Stimulated activated CD4-positive, alpha-beta T cell treated with anti-CD3 and anti-CD28 coated beads, Interleukin-4, amount 100 ng/mL, for 24 hours (primary cell): ENCODE measurements at places on chromosomes 2 and 18.
A peak's percentile ranks its signal among the peaks of the same experiment; 100 is the strongest.

DNA sequence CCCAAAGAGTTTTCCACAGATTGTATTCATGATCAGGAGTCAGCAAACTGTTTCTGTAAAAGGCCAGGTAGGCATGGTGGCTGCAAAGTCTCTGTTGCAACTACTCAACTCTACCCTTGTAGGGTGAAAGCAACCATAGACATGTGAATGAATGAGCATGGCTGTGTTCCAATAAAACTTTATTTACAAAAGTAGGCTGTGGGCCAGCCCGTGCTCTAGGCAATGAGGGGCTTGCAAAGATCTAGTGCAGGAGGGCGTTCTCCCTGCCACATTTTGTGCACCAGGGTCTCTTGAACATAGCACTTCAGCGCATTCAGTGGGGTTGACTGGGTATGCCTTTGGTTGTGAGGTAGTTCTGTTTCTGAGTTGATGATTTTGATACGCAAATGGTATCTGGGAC is 85.8 kb downstream of the ST6GAL2 start:
- DNase-seq = no peak

GRCh38 chr2:96191937-96192670 is 16.5 kb downstream of the STARD7 start:
- DNase-seq = no peak

GRCh38 chr2:229805559-229805958 is 91.2 kb upstream of the DNER start:
- DNase-seq = no peak

DNA sequence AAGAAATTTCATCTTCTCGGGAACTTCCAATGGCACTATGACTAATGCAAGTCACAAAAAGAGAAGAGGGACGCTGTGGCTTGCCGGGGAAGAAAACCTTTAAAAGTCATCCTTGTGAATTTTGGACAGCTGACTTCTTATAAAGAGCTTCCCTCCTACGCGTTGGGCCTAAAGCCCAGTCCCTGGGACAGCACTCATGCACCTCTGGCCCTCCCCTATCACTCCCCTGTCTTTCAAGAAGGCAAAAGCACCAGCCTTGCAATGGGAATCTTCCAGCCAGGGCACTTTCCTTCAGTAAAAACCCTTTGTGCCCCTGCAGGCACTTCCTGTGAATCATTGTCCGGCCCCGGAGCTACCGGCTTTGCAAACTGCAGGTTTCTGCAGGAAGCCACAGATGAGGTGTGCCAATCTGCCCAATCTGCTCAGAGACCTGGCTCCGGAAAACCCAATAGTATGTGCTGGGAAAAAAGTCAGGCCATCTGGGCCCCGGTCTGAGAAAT is 7.1 kb downstream of the MREG start:
- peak; percentile 39 for DNase-seq

GRCh38 chr2:197707316-197708213 is 2.4 kb downstream of the MARS2 start:
- no peak for DNase-seq

DNA sequence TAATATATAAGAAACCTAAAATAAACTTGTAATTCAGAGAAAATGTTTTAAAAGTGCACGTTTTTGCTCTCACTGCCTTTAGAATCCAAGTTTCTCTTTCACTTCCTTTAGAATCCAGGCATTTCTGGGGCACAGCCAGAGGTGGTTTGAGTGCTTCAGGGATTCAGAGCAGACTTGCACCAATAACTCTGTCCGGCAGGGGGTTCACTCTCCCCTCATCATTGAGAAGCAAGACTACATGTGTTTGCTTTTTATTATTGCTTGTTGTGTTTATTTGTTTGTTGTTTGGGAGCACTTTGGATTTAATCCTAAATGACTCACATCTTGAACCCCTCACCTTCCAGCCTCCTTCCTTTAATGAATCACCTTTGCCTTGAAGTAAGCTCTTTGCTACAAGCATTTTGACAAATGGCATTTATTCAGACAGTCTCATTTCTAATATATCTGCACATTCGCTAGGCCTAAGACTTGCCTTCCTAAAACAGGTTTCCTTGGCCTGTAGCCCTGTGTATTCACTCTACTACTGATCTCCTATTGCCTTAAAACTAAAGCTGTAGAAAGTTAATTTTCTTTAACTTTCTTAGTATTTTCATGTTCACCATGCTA is 233.5 kb upstream of the ATP5MC3 start:
- DNase-seq = no peak

DNA sequence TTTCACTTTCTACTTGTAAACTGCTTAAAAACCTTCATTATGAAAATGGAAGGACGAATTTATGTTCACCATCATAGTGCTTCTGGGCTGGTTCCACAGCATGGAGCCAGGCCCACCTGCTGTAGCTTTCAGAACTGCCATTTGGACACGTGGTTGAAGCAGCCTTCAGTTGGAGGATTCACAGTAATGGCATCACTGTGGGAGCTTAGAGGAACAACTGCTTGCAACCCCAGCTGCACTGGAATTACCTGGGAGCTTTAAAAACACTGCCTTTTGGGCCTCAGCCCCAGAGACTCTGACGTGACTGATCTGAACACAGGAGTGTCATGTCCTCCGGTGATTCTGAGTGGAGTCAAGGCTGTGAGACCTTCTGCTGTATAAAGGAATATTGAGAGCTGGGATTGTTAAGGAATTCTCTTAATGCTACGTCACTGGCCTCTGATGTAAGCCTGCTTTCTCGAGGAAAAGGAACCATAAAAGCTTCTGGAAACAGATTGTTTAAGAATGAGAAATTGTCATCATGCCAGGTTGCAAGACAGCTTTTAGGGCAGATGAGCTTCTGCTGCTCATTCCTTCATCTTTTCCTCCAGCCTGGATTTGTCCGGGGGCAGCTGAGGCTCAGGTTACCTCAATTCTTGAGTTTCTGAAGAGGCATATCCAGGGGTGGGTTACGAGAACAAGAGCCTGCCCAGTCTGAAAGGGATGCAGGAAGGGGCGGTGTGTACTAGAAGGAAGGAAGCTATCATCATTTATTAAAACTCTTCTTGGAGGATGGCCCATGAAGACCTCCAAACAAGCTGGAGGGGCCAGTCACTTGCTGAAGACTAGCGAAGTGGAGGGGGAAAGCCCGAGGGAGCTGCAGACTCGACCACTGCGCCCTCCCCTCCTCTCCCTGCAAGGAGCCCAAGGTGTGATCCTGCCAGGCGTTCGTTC is 1.3 kb upstream of the IL1R1 start:
- DNase-seq = no peak

- DNase-seq = no peak
Measured at GRCh38 chr2:223203971-223204929, 152.3 kb downstream of the KCNE4 start.
